Activated CD4-positive, alpha-beta T cell treated with anti-CD3 and anti-CD28 coated beads for 4 hours (primary cell): ENCODE measurements at places on chromosomes 3 and 15.

DNA sequence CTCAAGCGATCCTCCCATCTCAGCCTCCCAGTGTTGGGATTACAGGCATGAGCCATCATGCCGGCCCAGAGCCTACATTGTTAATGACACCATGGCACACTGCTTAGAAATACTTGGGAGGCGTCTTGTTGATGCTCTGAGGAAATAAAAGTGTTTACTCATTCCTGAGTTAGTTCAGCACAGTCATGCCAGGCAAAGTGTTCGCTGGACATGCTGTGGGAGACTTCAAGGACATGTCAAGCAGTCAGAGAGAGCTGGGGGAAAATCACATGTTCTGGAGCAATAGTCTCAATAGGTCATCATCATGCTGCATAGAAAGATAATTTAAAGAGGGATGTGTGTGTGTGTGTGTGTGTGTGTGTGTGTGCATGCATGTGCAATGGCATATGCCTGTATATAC is 37.5 kb downstream of the TTC23 start:
- DNase-seq = no peak

GRCh38 chr3:49158103-49158709 is 7.9 kb downstream of the CCDC71 start:
- DNase-seq = peak; percentile 66

DNA sequence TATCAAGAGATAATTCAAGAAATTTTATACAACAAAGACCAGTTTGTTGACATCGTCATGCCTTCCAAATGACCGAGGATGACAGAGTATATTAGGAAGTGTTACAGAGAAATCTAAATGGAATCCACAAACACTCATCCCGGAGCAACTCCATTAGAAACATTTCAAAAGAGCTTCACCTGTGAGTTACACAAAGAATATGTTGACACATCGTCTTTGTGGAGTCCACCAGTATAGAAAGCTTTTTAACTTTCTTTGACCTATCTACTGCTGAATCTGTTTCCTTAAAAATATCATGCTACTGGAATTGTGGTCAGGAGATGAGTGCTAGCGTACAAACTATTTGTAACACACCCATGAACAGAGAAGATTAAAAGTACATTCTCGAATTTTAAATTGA is 130.4 kb downstream of the SUCLG2 start:
- DNase-seq = no peak

- no peak for DNase-seq
Observed at GRCh38 chr3:159645874-159646273, 342.8 kb upstream of the IL12A start.

DNA sequence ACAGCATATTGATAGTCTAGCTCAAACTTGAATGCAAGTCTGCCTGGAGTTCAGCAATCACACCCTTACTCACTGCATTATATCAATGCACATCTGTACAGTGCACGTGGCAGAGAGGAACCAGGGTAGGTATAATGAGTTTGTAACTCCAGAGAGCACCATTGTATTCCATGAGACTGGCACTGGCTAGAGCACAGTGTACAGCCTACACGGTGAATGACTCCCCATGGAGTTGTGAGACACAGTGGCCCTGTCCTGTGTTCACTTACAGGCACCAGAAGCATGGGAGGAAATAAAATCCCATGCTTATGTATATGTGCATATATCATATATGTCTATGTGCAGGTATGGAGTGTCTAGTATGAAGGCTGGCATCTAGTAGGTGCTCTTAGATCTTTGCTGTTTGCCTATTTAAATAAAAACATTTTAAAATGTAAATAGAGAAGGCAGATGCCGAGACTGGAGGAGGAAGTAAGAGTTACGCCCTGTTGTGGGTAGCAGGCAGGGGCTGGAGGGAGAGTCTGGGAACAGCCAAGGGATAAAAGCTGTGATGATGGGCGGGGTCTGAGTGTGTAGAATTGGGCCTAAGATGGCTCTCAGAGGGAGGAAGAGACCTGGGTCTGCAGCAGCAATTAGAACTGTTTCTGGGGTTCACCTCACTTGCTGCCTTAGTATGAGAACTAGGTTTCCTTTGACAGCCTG is 360.7 kb upstream of the ICE2 start:
- no peak for DNase-seq

- no peak for DNase-seq
Observed at GRCh38 chr3:157786211-157786610, 283.0 kb upstream of the VEPH1 start.

DNA sequence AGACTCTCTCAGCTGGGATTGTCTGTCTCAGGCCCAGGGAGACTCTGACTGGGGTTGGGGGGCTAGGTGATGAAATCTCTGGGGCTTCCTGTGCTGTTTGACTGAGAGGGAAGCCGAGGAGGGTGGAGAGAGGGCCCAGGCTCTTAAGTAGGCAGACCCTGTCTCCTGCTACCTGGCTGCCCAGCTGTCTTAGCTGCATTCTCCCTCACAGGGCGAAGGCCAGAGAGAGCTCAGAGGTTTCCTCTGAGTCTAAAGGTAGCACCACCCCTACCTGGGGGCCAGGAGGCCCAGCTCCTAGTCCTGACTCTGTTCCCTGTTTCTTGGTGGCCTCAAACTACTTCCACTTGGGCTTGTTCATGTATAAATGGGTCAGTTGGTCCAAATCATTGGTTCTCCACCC is 24.4 kb downstream of the SMAD6 start:
- DNase-seq = no peak

DNA sequence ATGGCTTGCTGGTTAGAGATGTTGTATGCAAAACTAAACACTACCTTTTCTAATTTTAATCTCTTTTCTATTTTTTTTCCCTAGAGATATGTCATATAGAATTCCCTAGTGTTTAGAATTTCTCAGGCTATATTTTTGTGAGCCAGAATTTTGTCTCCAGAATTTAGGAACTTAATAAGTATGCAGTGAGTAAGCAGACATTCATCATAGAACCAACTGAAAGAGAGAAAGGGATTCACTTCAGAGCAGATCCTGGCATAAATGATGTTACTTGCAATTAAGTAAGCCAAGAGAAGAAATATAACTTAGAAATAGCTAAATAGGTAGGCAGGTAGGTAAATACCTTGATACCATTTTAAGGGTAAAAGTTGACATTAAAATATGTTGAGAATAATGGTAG is 288.9 kb downstream of the ZNF385D start:
- DNase-seq = no peak

DNA sequence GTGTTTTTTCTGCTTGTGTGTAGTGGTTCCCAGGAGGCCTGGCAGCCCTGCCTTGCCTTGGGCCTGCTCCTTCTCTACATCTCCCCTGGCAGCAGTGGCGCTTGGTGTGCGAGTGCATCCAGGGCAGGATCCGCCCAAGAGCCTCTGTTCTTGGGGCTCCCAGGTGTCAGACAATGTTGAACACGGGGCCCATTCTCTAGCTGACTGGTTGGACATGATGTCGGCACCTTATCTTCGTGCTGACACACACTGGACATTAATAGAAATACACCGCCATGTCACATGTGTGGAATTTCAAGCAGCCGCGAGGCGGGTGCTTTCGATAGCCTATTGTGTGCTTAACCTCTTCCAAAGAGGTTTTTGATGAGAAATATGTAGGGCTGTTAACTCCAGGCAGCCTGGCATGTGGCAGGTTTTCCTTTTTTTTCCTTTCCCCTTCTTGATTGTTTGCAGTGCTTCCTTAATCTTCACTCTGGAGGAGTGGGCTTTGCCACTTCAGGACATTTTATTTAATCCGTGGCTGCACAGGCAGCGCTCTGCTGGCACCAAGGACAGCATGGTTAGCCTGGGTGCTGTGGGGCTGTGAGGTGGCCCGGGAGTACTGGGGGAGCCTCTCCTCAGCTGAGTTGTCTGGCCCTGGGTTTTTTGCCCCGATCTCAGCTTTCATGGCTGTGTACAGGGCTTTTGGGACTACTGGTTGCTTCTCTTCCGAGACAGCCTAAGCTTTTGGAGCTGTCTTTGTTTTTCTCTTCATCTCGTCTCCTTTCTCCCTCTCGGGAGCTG is 42.5 kb downstream of the CHCHD6 start:
- DNase-seq = no peak

DNA sequence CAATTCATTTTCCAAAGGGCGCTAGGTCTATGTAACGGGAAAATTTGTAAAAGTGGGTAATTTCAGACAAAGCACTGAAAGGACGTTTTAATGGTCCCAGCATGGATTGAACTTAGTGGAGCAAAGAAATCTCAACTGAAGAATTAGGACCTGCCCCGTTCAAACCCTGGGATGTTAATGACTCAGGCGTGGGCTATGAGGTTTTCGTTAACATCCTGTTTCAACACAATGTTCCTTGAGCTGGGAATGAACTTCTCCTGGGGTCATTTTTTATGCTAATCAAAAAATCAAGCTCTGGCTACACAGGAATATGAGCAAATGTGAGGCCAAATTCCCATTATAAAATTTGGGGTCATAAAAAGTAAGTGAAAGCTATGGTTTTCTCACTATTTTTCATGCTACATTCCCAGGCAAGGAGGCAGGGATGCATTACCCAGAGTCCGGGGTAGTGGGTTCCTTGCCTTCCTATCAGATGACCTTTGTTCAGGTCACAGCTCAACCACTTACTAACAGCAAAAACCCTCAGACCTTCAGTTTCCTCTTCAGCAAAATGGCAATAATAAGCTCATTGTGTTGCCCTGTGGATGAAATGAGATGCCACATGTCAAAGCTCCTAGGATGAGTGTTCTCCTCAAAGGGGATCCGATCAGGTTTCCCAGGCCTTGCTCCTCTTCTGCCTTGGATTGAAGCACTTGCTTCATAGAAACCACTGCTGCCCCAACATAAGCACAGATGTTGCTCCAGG is 271.4 kb downstream of the ARRDC4 start:
- no peak for DNase-seq

DNA sequence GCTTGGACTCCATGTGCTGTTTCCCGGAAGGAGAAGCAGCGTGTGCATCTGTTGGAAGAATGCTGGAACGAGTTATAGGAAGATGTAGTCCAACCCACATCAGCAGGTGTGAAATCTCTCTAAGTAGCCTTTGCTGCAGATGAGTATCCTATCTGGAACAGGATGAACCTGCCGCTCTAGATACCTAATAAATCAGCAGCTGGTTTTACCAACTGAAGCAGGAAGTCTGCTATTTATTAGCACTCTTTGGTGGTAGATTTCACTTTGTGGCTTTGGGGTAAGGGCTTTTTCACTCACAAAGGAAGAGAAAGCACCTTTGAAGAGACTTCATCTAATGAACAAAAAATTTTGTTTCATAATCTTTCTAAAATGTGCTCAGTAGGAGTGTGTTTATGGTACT is 66.4 kb downstream of the DCUN1D1 start:
- no peak for DNase-seq

DNA sequence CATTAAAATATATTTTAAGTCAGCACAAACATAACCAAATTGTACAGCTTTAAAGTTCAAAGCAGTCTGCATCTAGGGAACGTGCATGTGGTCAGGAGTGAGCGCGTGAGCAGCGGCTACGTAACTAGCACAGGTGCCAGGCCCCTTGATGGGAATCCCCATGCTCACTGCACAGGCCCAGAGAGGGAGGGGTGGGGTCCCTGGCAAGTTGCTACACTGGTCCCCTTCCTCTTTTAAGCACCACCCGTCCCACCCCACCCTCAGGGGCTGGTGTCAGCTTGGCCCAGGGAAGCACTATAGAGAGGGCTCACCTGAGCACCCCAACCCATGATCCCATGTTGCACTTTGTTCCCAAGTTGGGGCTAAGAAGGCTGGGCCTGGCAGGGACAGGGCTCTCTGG is 835 bp upstream of the GMPPB start:
- no peak for DNase-seq

DNA sequence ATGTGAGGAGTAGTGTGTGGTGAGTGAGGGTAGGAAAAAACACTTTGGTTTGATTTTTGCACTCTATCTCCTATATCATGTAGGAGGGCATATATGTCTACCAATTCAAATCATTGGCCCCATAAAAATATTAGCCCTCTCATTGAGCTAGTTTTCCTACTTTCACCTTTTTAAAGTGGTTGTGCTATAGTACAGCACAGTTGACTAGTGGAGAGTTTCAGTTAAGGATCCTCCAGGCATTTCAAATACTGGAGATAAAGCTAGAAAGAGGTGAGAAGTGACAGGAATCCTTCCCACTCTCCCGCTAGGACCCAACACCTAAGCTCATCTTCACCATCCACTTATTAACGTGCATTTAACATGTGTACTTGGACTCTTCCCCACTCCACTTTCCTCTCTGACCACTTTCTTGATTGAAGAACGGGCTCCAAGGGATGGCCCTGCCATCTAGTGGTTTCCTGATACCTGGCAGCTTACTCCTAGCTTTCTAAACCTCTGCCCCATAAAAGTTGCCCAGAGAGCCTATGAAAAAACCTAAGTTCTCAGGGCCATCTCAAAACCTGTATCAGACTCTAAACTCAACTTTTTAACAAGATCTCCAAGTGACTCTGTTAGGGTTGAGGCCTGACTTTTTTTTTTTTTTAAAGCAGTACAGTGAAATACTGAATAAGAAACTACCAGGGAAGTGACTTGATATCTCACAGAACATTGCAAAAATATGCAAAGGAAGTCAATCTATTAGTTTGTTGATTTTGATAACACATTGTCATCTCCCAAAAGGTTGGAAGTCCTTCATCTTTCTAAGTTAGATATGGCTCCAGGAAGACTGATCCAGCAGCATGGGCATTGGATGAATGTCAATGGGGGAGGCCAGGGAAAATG is 17.9 kb downstream of the IL12A start:
- DNase-seq = no peak

DNA sequence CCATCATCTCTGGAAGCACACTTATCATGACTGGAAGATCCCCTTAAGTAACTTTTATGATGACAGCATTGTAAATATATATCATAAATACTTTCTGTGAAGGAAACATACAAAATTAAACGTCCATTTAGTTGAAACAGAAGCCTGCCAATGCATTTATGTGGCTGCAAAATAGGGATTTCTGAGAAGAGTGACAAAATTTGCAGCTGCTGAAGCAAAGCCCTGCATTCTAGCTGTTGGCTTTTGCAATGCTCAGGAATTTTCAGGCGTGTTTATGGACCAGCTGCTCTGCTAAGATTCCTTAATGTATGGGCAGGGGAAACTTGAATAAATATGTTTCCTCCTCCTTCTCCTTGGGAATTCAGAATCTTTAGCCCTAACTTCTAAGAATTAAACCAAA is 137.3 kb downstream of the CACNA2D3 start:
- DNase-seq = no peak

DNA sequence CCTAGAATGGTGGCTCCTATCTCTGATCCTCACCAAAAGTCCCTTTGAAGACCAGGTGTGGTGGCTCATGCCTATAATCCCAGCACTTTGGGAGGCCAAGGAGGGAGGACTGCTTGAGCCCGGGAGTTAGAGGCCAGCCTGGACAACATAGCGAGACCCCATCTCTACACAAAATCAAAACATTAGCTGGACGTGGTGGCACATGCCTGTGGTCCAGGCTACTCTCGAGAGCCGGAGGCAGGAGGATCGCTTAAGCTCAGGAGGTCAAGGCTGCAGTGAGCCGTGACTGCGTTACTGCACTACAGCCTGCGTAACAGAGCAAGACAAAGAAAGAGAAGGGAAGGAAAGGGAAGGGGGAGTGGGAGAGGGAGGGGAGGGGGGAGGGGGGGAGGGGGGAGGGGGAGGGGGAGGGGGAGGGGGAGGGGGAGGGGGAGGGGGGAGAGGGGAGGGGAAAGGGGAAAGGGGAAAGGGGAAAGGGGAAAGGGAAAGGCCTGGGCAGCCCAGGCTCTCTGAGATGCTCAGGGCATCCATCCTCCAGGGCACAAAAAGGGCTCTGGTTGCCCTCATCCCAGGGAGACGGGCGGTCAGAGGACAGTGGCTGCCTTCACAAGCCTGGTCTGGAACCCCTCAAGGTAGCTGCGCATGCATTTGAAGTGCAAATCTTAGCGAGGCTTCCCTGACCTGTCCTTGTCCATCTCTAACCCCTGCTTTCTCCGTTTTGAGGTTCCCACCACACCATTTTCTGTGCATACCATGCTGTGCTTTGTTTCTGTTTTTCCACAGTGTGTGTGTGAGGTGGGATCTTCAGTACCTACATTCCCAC is 76.1 kb downstream of the LDHAL6B start:
- DNase-seq = no peak

- DNase-seq = no peak
Observed at GRCh38 chr3:142269767-142270166, 44.4 kb upstream of the GK5 start.
